Articular chondrocyte of knee joint (primary cell): ENCODE measurements at places on chromosomes 2 and 18. TPM values are rescaled to one million over a fixed set of nuclear protein-coding genes. Genes with fewer than 3 reads are reported as not detected.

Gene POTEI
- not detected in 2 replicates for total RNA-seq

Gene GCKR
- total RNA-seq: 0.43 and 0.78 TPM in 2 replicates

Gene TGFA
- total RNA-seq: 0.91 and 2.5 TPM in 2 replicates

Gene PROKR1
- total RNA-seq: 0.11 TPM in 1 of 2 replicates, not detected in the other

Gene RUFY4
- total RNA-seq: not detected in 2 replicates

Gene RAX
- total RNA-seq: not detected in 2 replicates

Gene ASXL3
- not detected in 2 replicates for total RNA-seq

Gene MAPK4
- total RNA-seq: not detected in 2 replicates

Gene TXNDC2
- 0.13 TPM in 1 of 2 replicates, not detected in the other for total RNA-seq

Gene ABCA12
- total RNA-seq: under 0.01 and 0.11 TPM in 2 replicates

Gene XDH
- under 0.01 and 0.43 TPM in 2 replicates for total RNA-seq

Gene REG1B
- not detected in 2 replicates for total RNA-seq

Gene C2orf72
- total RNA-seq: 0.65 and 2.1 TPM in 2 replicates

Gene BUB1
- total RNA-seq: 18.8 and 26.1 TPM in 2 replicates

Gene CTNNA2
- total RNA-seq: not detected in 2 replicates

Gene C1QL2
- total RNA-seq: not detected in 2 replicates

Gene SERPINB5
- not detected in 2 replicates for total RNA-seq

Gene DNPEP
- total RNA-seq: 43.6 and 52.8 TPM in 2 replicates

Gene PRKAG3
- 0.11 and 0.39 TPM in 2 replicates for total RNA-seq

Gene METTL5
- total RNA-seq: 64.0 and 69.6 TPM in 2 replicates

Gene ANXA4
- 49.2 and 53.6 TPM in 2 replicates for total RNA-seq

Gene MGAT5
- total RNA-seq: 23.9 and 45.3 TPM in 2 replicates

Gene ANKRD62
- not detected in 2 replicates for total RNA-seq
